ENCODE measurements at places on chromosomes 5 and 9. TPM values are rescaled to one million over a fixed set of nuclear protein-coding genes. Genes with fewer than 3 reads are reported as not detected.

Gene AJM1
- 3.2 TPM for total RNA-seq

GRCh38 chr5:110377943-110378342 is 348.5 kb downstream of the TMEM232 start:
- H3K4me3 ChIP-seq, result no peak overlapping the region
- no peak for DNase-seq
- H3K4me1 ChIP-seq, result no peaks in the 10 kb centered on the region
- no peak overlapping the region for H3K27ac ChIP-seq
- no peaks in the 10 kb centered on the region for H3K36me3 ChIP-seq

Gene GKAP1
- 4.0 TPM for total RNA-seq

- no peak overlapping the region for H3K27ac ChIP-seq
- no peak for DNase-seq
- no peaks in the 10 kb centered on the region for H3K36me3 ChIP-seq
- no peaks in the 10 kb centered on the region for H3K27me3 ChIP-seq
Observed at GRCh38 chr5:66653325-66653724, 57.1 kb downstream of the MAST4 start.

- no peaks in the 10 kb centered on the region for H3K36me3 ChIP-seq
- no peak for DNase-seq
- H3K4me1 ChIP-seq, result no peaks in the 10 kb centered on the region
- no peak overlapping the region for H3K4me3 ChIP-seq
Observed at GRCh38 chr5:82387001-82387818, 109.1 kb upstream of the RPS23 start.

Gene AGXT2
- not detected for total RNA-seq

DNA sequence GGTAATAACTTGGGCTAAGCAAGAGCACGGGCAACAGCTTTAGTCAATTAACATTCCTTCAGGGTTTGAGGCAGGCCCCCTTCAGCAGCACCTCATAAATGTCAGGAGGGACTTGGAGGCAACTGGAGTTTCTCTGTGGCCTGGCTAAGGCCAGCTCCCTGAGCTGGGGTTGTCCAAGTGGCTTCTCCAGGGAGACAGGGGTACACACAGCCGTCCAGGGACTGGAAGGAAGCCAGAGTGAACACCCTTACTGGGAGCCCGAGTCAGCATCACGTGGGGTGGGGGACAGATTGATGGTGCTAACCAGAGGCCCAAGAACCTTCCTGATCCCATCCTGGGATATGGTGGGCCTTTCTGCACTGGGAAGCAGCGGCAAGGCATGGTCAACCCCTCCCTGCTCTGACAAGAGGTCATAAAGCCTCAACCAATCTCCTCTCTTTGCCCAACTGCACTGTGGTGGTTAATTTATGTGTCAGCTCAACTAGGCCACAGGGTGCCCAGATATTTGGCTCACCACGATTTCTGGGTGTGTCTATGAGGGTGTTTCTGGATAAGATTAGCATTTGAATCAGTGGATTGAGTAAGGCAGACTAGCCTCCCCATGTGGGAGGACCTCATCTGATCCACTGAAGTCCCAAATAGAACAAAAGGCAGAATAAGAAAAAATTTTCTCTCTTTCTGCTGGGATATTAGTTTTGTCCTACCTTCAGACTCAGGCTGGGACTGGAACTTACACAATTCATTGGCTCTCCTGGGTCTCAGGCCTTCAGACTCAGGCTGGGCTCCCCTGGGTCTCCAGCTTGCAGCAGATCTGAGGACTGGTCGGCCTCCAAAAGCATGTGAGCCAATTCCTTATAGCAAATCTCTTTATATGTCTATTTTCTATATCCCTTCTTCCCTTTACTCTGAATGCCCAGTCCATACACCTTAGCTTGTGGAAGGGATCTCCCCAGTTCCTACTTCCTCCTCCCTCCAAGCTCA is 127.2 kb upstream of the LARP1 start:
- no peaks in the 10 kb centered on the region for H3K36me3 ChIP-seq
- no peaks in the 10 kb centered on the region for H3K4me1 ChIP-seq

Gene TOR2A
- 30.7 TPM for total RNA-seq

DNA sequence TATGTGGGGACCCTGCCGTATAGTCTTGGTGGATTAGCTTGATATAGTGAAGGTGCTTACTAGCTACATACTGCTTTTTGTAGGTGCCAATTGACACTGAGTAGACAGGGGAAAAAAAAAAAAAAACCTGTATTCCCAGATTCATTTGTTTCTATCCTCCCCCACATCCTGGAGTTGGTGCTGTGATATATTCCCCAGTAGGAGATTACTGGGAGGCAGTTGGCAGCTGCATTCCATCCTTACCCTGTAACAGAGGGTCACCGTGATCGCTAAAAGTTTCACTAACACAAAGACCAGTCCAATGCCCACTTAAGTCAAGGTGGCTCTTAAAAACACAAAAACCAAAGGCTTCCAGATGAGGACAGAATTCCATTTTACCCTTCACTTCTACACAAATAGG is 27.4 kb upstream of the TOMM5 start:
- H3K36me3 ChIP-seq, result no peaks in the 10 kb centered on the region
- H3K4me3 ChIP-seq, result no peak overlapping the region
- no peak for DNase-seq
- H3K27ac ChIP-seq, result no peak overlapping the region
- H3K4me1 ChIP-seq, result no peaks in the 10 kb centered on the region
- H3K27me3 ChIP-seq, result no peaks in the 10 kb centered on the region

GRCh38 chr5:180155365-180155926 is 53.6 kb downstream of the RASGEF1C start:
- H3K4me1 ChIP-seq, result no peaks in the 10 kb centered on the region
- no peaks in the 10 kb centered on the region for H3K36me3 ChIP-seq
- no peak for DNase-seq
- H3K4me3 ChIP-seq, result no peak overlapping the region

DNA sequence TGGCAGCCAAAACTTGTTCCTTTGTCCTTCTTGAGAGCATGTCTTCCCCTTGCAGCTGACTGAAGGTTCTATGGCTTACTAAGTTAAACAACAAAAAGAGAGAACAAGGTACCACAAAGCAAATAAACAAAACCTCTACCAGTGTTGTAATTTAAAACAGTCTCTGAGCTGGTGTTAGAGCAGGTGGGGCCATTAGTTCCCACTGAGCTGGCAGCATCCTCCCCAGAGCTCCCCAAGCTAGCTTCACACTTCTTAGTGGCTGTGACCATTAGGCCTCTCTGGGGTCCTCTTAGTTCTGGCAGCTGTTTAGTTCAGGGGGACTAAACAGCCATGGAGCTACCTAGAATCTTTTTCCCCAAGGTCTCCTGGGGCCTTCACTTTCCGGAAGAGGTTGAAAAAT is 128.6 kb upstream of the ELL2 start:
- no peak overlapping the region for H3K4me3 ChIP-seq
- H3K36me3 ChIP-seq, result no peaks in the 10 kb centered on the region
- no peaks in the 10 kb centered on the region for H3K27me3 ChIP-seq
- H3K27ac ChIP-seq, result no peak overlapping the region
- H3K4me1 ChIP-seq, result no peaks in the 10 kb centered on the region
- no peak for DNase-seq

GRCh38 chr9:93471124-93471523 is 17.7 kb upstream of the FAM120AOS start:
- no peaks in the 10 kb centered on the region for H3K27me3 ChIP-seq
- H3K27ac ChIP-seq, result no peak overlapping the region
- DNase-seq, result no peak
- H3K4me3 ChIP-seq, result no peak overlapping the region
- H3K4me1 ChIP-seq, result peaks cover 39% of the 10 kb centered on the region

DNA sequence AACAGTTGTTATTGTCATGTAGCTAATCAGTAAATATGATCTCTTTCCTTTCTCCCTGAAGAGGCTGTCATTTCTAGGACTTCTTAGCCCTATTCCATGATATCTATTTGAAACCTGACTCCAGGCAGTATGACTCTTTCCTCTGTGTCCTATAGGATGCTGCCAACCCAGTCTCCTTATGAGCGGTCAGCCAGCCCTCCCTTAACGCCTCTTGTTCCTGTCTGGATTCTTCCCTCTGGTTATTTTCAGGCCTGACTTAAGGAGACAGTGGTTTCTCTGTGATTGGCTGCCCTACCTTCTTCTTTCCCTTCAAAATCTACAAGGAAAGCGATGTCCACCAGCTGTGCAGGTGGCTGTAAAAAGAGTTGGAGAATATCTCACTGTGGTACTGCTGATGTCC is 19.4 kb upstream of the C5orf63 start:
- no peak overlapping the region for H3K27ac ChIP-seq
- H3K4me3 ChIP-seq, result no peak overlapping the region
- no peaks in the 10 kb centered on the region for H3K36me3 ChIP-seq
- no peaks in the 10 kb centered on the region for H3K4me1 ChIP-seq

- peak; percentile 64 for DNase-seq
- H3K27me3 ChIP-seq, result no peaks in the 10 kb centered on the region
- no peak overlapping the region for H3K4me3 ChIP-seq
- H3K27ac ChIP-seq, result no peak overlapping the region
- peaks cover 38% of the 10 kb centered on the region for H3K4me1 ChIP-seq
Observed at GRCh38 chr9:129143031-129143927, 32.1 kb downstream of the PTPA start.

DNA sequence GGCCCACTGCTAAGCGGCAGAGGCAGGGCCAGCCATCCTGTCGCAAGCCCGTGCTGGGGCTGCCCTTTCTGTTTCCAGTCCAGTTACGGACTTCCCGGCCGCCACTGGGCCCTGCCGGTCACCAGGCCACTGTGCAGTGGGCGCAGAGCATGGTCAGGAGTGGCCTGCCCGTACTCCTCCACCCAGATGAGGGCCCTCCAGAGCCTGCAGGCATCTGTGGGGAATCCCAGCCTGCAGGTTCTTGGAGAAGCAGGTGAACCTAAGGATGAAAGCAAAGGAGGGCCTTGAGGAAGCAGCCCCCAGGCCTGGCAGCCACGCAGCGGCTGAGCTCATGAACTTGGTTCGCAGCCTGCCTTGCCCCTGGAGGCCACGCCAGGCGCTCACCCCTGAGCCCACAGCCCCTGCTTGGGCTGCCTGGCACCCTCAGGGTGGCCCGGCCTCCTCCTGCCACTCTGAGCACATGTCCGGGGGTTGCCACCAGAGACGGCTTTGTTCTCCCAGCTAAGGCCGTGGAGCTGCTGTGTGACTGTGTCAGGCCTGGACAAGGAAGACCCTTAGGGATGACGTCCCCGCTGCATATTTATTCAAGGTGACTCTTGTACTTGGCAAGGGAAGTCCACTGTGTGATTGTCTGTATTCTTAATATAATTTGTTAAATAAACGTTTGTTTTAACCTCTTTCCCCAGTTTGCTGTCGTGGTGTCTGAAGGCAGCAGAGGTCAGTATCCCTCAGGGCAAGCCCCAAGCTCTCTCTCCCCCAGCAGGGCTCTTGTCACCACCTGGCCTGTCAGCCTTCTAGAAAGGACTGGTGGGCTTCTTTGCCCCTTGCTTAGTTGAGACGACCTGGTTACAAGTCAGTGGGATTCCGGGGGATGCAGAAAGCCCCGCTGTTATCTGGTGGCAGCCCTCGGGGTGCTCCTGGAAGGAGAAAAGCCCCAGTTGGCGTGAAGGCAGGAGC is 107.1 kb upstream of the LMX1B start:
- H3K36me3 ChIP-seq, result no peaks in the 10 kb centered on the region
- H3K4me1 ChIP-seq, result no peaks in the 10 kb centered on the region
- H3K27me3 ChIP-seq, result no peaks in the 10 kb centered on the region
- no peak overlapping the region for H3K4me3 ChIP-seq
- H3K27ac ChIP-seq, result no peak overlapping the region

Measured in CD8-positive, alpha-beta memory T cell (primary cell).